Activated naive CD8-positive, alpha-beta T cell treated with anti-CD3 and anti-CD28 coated beads, Interleukin-2, amount 10 ng/mL, durations not matched to agents 7 days and 5 days (primary cell): ENCODE measurements at places on chromosomes 5 and 9. TPM values are rescaled to one million over a fixed set of nuclear protein-coding genes. Genes with fewer than 3 reads are reported as not detected.
A peak's percentile ranks its signal among the peaks of the same experiment; 100 is the strongest.

GRCh38 chr9:120312031-120312430 is 267.9 kb downstream of the CDK5RAP2 start:
- DNase-seq, result no peak
- no peak overlapping the region for H3K4me3 ChIP-seq
- H3K27me3 ChIP-seq, result peaks cover 5% of the 10 kb centered on the region
- H3K4me1 ChIP-seq, result no peaks in the 10 kb centered on the region

GRCh38 chr5:111229871-111230810 is 6.0 kb downstream of the CAMK4 start:
- H3K27me3 ChIP-seq, result no peaks in the 10 kb centered on the region
- H3K4me1 ChIP-seq, result peaks cover 74% of the 10 kb centered on the region
- DNase-seq, result no peak
- H3K4me3 ChIP-seq, result peak overlapping the region; percentile 89

DNA sequence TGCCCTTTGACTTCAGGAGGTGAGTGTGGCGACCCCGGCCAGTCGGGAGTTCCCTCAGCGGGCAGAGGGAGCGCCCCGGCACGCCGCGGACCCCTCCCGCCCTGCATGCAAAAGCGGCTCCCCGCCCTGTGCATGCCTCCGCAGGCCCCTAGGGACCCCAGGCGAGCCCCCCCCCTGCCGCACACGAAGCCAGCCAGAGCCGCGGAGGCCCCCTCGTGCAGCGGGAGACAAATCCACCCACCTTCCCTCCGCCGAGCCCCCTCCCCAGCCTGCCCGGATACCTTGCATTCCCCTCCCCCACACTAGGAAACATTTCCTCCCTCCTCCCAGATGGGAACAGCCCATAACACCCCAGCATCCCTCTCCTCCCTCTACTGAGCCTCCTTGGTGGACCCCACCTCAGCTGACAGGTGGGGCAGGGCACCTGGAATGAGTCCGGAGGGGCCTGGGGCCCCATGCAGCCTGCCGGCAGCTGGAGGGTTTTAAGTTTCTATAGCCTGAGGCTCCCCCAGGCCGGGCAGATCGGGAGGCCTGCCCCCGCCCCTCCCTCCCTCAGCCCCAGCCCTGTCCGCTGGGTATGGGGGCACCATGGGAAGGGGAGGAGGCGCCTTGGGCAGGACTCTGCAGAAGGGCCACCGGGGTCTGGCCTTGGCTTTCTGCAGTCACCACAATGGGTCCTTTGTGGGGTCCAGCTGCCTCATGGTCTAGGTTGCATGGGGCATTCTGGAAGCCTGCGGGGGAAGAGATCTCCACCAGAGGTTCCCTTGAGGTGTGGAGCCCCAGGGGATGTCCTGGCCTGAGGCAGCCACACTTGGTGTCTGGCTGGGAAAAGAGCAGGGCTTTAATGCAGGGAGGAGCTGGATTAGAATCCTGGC is 601 bp downstream of the ERGIC1 start:
- H3K27me3 ChIP-seq, result no peaks in the 10 kb centered on the region
- peak overlapping the region; percentile 89 for H3K4me3 ChIP-seq
- H3K4me1 ChIP-seq, result peaks cover 36% of the 10 kb centered on the region
- H3K36me3 ChIP-seq, result peaks cover 2% of the 10 kb centered on the region
- peak overlapping the region; percentile 82 for H3K27ac ChIP-seq

DNA sequence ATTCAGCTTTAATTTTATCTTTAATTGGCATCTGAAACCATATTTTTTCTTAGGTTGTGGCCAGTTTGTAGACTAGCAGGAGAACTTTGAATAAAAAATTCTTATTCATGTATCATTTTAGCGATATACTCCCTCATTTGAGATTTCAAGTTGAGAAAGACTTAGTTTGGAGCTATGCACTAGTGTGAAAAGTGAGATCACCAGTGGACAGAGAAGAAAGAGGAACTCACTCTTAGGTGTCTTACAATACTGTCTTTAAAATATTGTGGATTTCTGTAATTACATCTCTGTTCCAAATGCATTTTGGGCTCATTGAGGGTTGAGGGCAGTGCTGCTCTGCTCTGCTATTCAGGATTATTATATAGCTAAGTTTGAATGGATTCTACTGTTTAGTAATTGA is 54.7 kb downstream of the NAA35 start:
- peaks cover 55% of the 10 kb centered on the region for H3K36me3 ChIP-seq
- H3K4me1 ChIP-seq, result no peaks in the 10 kb centered on the region
- no peaks in the 10 kb centered on the region for H3K27me3 ChIP-seq

GRCh38 chr5:15385553-15385952 is 114.4 kb upstream of the FBXL7 start:
- H3K36me3 ChIP-seq, result no peaks in the 10 kb centered on the region
- no peak overlapping the region for H3K4me3 ChIP-seq
- no peak for DNase-seq
- H3K4me1 ChIP-seq, result no peaks in the 10 kb centered on the region
- no peak overlapping the region for H3K27ac ChIP-seq

GRCh38 chr9:77793849-77794248 is 145.7 kb upstream of the GNA14 start:
- H3K4me3 ChIP-seq, result no peak overlapping the region
- no peaks in the 10 kb centered on the region for H3K27me3 ChIP-seq
- no peak for DNase-seq
- peaks cover 18% of the 10 kb centered on the region for H3K36me3 ChIP-seq

DNA sequence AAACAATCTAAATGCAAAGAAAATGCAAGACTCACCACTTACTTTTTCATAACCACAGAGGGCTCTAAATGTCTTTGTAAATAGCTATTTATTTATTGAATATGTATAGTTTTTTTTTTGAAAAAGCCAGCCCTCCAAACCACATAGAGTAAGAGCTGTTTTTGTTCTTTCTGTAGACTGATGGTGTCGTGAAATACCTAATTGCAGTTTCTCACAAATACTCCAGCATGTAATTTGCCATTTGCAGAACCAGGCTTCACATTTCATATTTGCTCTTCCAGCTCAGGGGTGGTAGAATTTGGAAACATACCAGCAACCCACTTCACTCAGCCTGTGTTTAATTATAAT is 159.8 kb downstream of the TMC1 start:
- no peak for DNase-seq
- H3K4me1 ChIP-seq, result no peaks in the 10 kb centered on the region
- H3K36me3 ChIP-seq, result no peaks in the 10 kb centered on the region
- H3K27me3 ChIP-seq, result peaks cover 10% of the 10 kb centered on the region
- H3K4me3 ChIP-seq, result no peak overlapping the region

DNA sequence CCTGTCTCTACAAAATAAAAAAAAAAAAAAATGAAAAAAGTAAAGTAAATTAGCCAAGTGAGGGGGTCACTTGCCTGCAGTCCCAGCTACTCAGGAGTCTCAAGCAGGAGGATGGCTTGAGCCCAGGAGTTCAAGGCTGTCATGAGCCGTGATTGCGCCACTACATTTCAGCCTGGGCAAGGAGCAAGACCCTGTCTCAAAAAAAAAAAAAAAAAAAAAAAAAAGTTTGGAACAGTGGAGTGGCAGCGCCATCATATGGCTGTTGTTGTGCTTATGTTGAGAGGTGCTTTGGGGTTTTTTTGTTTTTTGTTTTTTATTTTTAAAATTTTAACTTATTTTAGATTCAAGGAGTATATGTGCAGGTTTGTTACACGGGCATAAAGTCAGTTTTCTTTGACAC is 3.6 kb downstream of the BRIX1 start:
- H3K27ac ChIP-seq, result no peak overlapping the region
- no peak for DNase-seq
- no peak overlapping the region for H3K4me3 ChIP-seq
- H3K4me1 ChIP-seq, result peaks cover 31% of the 10 kb centered on the region

GRCh38 chr9:18754537-18754936 is 278.5 kb downstream of the SAXO1 start:
- H3K4me3 ChIP-seq, result no peak overlapping the region
- no peaks in the 10 kb centered on the region for H3K4me1 ChIP-seq
- DNase-seq, result no peak
- peaks cover 3% of the 10 kb centered on the region for H3K27me3 ChIP-seq
- no peak overlapping the region for H3K27ac ChIP-seq
- no peaks in the 10 kb centered on the region for H3K36me3 ChIP-seq

DNA sequence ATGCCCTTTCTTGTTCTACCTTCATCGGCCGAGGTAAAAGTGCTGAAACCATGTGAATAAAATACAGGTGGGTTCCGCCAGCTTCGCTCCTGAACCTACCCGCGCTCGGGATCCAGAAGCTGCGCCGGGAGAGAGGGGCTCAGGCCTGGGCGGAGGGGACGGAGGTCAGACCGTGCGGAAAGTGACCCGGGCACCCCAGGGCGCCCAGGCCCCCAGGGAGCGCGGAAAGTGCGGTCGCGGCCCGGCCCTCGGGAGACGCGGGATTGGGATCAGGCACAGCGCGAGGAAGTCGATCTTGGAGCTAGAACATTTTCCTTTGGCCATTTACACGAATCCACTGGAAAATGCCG is 329 bp downstream of the SYK start:
- peaks cover 2% of the 10 kb centered on the region for H3K4me1 ChIP-seq
- H3K36me3 ChIP-seq, result no peaks in the 10 kb centered on the region
- H3K27ac ChIP-seq, result no peak overlapping the region
- H3K27me3 ChIP-seq, result peaks cover 90% of the 10 kb centered on the region

DNA sequence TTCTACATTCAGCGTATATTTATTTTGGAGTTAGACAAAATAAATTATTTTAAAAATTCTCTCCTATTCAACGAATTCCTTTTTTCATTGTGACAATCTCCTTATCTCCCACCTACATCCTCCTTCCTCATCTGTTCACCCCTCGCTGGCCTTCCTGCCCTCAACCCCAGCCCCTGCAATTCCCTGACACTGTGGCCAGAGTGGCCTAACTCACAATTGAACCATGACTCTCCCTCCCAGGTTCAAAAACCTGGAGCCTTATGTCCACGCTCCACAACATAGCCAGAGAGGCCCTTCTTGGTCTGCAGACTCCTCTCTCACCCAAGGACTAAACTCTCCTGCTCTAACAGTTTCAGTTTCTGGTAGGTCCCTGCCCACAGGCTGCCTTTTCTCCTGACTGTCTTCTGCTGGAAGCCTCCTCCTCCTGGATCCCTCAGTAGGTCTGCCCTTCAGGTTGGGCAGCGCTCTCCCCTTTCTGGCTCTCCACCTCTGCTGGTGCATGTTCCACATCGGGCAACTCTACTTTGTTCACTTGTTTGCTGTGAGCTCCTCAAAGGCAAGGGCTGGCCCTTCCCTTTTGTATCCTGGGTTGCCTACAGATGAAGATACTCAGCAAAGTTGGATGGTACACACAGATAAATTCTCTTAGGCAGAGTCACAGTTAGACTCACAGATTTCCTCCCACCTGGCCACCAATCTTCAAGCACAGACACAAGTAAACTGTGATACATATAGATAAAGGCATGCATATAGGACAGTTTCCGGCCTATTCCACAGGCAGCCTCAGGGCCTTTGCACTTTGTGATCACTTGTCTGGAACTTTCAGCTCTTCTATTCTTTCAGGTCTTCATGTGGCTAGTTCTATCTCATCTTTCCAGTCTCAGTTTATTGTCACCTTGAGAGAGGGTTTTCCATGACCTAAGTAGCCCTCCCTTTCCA is 19.8 kb upstream of the MYORG start:
- peaks cover 9% of the 10 kb centered on the region for H3K27me3 ChIP-seq
- no peaks in the 10 kb centered on the region for H3K36me3 ChIP-seq
- H3K4me1 ChIP-seq, result peaks cover 4% of the 10 kb centered on the region

- no peaks in the 10 kb centered on the region for H3K4me1 ChIP-seq
- DNase-seq, result no peak
- no peaks in the 10 kb centered on the region for H3K36me3 ChIP-seq
Measured at GRCh38 chr9:72986522-72987116, 33.8 kb upstream of the ALDH1A1 start.

GRCh38 chr5:150409638-150410523 is 2.8 kb downstream of the CD74 start:
- no peaks in the 10 kb centered on the region for H3K27me3 ChIP-seq
- peak overlapping the region; percentile 100 for H3K27ac ChIP-seq
- peak overlapping the region; percentile 98 for H3K4me3 ChIP-seq
- peaks cover 29% of the 10 kb centered on the region for H3K4me1 ChIP-seq
- peak; percentile 48 for DNase-seq

- H3K27me3 ChIP-seq, result no peaks in the 10 kb centered on the region
- no peak overlapping the region for H3K4me3 ChIP-seq
- DNase-seq, result no peak
- no peak overlapping the region for H3K27ac ChIP-seq
- no peaks in the 10 kb centered on the region for H3K4me1 ChIP-seq
- no peaks in the 10 kb centered on the region for H3K36me3 ChIP-seq
Measured at GRCh38 chr5:16192311-16192710, 12.7 kb upstream of the MARCHF11 start.

DNA sequence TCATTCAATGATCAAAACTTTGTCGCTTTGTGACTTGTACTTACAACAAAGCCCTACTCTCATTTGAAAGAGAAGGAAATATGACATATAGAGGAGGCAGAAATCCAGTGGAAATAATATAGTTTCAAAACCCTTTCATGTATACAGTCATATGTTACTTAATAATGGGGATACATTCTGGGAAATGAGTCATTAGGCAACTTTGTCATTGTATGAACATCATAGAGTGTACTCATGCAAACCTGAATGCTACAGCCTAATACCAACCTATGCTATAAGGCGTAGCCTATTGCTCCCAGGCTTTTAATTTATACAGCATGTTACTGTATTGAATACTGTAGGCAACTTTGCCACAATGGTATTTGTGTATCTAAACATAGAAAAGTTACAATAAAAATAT is 69.0 kb upstream of the SMC2 start:
- peaks cover 4% of the 10 kb centered on the region for H3K27me3 ChIP-seq
- H3K4me1 ChIP-seq, result peaks cover 10% of the 10 kb centered on the region
- H3K27ac ChIP-seq, result no peak overlapping the region
- no peak for DNase-seq
- no peak overlapping the region for H3K4me3 ChIP-seq

- peaks cover 7% of the 10 kb centered on the region for H3K36me3 ChIP-seq
- H3K27me3 ChIP-seq, result no peaks in the 10 kb centered on the region
- H3K4me3 ChIP-seq, result no peak overlapping the region
- no peak for DNase-seq
Measured at GRCh38 chr5:157718519-157718918, 12.7 kb upstream of the THG1L start.

GRCh38 chr5:2866662-2867372 is 115.3 kb upstream of the IRX2 start:
- no peak overlapping the region for H3K27ac ChIP-seq
- no peaks in the 10 kb centered on the region for H3K27me3 ChIP-seq
- no peaks in the 10 kb centered on the region for H3K4me1 ChIP-seq
- no peak overlapping the region for H3K4me3 ChIP-seq
- H3K36me3 ChIP-seq, result no peaks in the 10 kb centered on the region

DNA sequence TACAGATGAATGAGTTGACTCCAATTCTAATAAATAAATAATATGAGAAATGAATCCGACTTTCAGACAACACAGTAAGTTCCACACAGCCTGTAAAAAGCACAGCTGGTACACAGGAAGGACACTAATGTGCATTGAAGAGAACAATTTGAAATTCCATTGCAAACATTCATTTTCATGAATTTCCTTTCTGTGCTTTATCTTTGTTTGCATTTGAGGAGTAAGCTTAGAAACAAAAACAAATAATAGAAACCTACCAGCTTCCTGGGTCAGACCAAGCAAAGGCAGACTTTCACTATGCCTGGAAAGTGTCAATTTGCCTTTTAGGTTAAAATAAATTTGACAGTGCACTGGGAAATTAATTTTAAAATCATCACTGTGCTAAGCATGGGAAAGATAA is 143.8 kb upstream of the VLDLR start:
- H3K4me1 ChIP-seq, result no peaks in the 10 kb centered on the region
- no peak overlapping the region for H3K4me3 ChIP-seq
- DNase-seq, result no peak
- no peaks in the 10 kb centered on the region for H3K36me3 ChIP-seq

Gene KIF4B
- total RNA-seq, result not detected

Gene IFNA21
- total RNA-seq, result not detected

Gene PCDHGA5
- 0.30 TPM for total RNA-seq

Gene AP3S1
- 83.3 TPM for total RNA-seq

Gene RANBP3L
- total RNA-seq, result not detected

Gene C5orf58
- not detected for total RNA-seq

Gene PITX1
- not detected for total RNA-seq

Gene YTHDC2
- total RNA-seq, result 37.7 TPM

Gene TRPM6
- not detected for total RNA-seq

Gene LCN6
- not detected for total RNA-seq

Gene PCDHA11
- total RNA-seq, result not detected

Gene ALDH7A1
- 4.2 TPM for total RNA-seq
